ENCODE measurements at places on chromosomes 7 and 10. TPM values are rescaled to one million over a fixed set of nuclear protein-coding genes. Genes with fewer than 3 reads are reported as not detected.

Gene AOC1
- polyA plus RNA-seq, result not detected

Gene NEUROG3
- polyA plus RNA-seq, result not detected

Gene IDI2
- not detected for polyA plus RNA-seq

Gene ADAM12
- polyA plus RNA-seq, result 8.6 TPM
